A549 (cell line): ENCODE measurements at places on chromosomes 3 and 15. TPM values are rescaled to one million over a fixed set of nuclear protein-coding genes. Genes with fewer than 3 reads are reported as not detected.

Gene CELSR3
- polyA plus RNA-seq = 4.6 to 5.2 TPM (median 4.8 TPM) in 3 replicates

Gene AMT
- 0.49 to 0.83 TPM (median 0.70 TPM) in 3 replicates for polyA plus RNA-seq

Gene ITIH1
- polyA plus RNA-seq = not detected in 3 replicates

Gene SNTN
- not detected in 3 replicates for polyA plus RNA-seq

Gene NRROS
- not detected in 3 replicates for polyA plus RNA-seq

Gene ADAMTSL3
- polyA plus RNA-seq = 0.22 to 0.58 TPM (median 0.51 TPM) in 3 replicates

Gene RBP2
- not detected in 3 replicates for polyA plus RNA-seq

DNA sequence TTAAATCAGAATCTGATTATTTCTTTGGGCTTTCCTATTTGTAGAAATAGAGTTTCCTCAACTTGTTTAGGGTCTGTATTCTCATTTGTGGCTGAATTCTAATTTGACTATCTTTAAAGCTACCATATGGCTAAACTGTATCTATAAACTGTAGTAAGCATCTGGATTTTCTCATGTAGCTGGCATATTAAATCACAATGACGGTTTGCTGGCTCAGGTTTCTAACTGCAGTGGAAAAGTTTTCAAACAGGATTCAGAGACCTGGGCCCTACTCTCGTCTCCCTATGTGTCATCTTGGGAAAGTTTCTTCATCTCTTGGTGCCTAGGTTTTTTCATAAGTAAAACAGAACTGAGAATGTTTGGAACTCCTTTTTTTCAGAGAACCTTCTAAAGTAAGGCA, 68.3 kb downstream of the GALK2 start:
- DNase-seq = no peak

DNA sequence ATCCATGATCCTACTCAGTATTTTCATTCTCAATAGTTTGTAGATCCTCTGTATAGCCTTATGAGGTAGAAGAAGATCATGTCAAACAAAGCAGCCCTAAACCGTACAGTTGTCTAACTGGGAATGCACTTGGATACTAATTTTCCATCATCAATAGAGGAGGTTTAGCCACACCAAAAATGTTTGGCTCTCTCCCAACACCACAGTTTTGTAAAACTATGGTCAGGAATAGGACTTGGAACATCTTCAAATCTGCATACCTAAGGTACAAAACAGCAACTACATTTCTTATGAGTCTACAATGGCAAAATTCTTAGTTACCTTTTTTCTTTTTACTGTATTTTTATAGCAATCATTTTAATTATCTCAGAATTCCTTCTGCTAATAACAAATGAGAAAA, 1001.6 kb downstream of the ROBO2 start:
- no peak for DNase-seq

DNA sequence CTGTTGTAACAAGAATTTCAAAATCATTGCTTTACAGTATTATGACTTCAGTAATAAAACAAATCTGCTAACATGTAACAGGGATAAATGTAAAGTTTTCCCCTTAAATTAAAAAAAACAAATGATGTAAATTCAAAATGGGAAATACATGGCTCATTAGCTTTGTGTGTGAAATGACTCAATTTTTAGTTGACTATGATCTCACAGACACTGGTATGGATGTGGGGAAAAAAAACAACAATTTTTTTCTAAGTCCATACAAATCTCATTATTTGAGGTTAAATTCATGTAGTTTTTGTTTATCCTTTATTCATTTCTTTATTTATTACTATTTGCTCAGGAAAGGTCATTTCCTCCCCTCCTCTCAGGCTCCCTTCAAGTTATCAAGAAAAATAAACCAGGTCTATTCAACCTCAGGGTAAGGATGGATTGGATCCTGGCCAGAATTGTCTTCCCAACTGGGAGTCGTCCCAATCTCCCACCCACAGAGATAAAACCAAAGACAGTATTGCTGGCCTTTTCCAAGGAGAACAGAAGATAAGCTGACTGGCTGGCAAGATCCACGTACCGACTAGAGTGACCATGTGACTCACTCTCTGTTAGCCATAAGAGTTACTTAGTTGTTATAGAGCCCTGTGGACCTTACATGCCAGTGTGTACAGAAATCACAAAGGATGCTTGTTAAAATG, 373.3 kb downstream of the GAP43 start:
- no peak for DNase-seq

DNA sequence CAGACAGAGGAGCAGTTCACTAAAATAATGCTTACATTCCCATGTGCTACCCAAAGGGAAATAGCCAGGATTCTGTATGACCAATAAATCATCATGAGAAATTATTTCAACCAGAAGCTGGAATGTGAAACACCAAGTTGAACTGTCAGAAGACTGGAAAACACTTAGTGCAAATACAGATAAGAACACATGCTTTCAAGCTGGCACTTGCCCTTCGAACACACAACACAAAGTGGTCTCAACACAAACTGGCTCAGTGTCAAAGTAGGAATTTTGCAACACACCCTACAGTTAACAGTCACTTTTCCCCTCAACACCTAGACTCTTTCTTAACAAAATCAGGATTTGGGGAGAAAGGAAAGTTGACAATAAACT, 1.3 kb downstream of the FSD2 start:
- no peak for DNase-seq

DNA sequence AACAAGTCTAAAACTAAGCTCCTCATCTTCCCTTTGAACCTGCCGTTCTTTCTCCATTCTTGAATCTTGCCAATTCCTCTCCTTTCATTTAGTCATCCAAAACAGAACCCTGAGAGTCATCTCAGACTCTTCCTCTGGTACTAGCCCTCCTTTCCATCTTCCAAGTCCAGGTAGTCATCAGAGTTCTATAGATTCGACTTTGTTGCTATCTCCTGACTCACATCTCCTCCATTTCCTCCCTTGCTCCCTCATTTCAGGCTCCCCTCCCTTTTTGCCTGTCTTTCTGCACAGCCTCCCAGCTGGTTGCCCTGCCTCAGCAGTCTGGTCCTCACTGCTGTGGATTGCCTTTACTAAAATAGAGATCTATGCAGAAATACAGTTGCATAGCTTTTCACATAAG, 4.7 kb downstream of the ATG7 start:
- DNase-seq = no peak

DNA sequence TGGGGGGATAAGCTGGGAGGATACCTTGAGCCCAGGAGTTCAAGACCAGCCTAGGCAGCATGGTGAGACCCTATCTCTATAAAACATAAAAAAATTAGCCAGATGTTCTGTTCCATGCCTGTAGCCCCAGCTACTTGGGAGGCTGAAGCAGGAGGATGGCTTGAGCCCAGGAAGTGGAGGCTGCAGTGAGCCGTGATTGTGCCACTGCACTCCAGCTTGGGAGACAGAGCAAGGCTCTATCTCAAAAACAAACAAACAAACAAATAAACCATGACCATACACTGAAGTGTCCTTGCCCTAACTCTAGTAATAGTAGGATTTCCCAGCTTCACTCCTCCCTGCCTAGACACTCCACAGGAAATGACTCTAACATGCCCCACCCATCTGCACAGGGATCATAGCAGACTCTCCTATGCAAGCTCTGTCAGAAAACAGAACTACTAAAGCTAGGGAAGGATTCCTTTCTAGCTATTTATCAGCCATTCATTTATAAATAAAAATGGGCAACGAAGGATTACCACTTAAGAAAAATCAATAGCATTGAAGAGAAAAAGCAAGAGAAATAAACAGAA, 4.6 kb downstream of the ERICH6 start:
- DNase-seq = peak; percentile 37

- no peak for DNase-seq
Measured at GRCh38 chr15:71124937-71125790, 9.9 kb downstream of the THSD4 start.

DNA sequence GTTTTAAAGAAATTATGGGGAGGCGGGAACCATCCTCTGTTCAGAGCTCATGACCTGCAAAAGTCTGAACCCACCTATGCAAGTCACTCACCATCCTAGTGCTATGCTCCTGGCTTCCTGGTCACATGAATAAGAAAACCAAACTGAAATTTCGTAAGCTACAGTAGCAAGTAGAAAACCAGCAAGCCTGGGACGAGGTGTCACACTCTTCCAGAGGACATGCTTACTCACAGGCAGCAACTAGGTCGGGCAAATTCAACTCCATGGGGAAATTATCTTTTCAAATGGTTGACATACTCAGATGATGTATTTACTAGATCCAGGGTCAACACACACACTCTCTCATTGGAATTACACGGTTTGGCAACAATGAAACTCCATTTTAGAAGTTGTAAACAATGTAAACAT, 31.3 kb downstream of the LDHAL6B start:
- DNase-seq = peak; percentile 58

DNA sequence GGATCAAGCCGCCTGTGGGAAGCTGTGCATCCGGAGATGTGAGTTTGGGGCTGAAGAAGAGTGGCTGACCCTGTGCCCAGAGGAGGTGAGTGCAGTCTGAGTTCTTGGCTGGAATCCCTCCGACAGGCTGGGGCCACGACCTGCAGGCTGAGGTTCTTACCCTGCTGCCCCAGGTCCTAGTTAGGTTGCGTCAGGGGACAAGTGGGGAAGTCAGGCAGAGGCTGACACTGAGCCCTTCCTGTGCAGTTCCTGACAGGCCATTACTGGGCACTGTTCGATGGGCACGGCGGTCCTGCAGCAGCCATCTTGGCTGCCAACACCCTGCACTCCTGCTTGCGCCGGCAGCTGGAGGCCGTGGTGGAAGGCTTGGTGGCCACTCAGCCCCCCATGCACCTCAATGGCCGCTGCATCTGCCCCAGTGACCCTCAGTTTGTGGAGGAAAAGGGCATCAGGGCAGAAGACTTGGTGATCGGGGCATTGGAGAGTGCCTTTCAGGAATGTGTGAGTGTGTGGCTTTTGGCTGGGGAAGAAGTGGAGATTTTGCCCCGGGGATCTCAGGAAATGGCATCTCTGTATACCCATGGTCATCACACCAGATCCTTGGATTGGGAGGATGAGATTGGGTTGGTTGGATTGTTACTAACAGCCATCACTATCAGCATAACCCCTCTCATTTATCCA, 1.3 kb downstream of the PPM1M start:
- DNase-seq = no peak

- no peak for DNase-seq
Measured at GRCh38 chr3:108412121-108412750, 98.2 kb downstream of the MYH15 start.

DNA sequence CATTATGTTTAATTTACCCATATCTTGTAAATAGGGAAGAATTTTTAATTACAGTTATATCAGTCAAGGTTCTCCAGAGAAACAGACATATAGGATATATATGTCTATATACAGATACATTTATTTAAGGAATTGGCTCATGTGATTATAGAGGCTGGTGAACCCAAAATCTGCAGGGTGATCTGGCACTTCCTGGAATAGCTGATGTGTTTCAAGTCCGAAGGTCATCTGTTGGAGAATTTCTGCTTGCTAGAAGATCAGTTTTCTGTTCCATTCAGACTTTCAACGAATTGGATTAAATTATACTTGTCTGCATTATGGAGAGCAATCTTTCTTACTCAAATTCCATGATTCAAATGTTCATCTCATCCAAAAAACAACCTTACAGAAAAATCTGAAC, 694.6 kb upstream of the DPPA4 start:
- DNase-seq = no peak

- DNase-seq = no peak
Measured at GRCh38 chr3:9749296-9749644, 482 bp upstream of the OGG1 start.

- no peak for DNase-seq
Measured at GRCh38 chr3:182787302-182788036, 5.8 kb upstream of the ATP11B start.
